ENCODE measurements at places on chromosomes 13 and 19.
A peak's percentile ranks its signal among the peaks of the same experiment; 100 is the strongest.

GRCh38 chr13:110853235-110853721, 61.6 kb downstream of the ANKRD10 start:
- DNase-seq: no peak

DNA sequence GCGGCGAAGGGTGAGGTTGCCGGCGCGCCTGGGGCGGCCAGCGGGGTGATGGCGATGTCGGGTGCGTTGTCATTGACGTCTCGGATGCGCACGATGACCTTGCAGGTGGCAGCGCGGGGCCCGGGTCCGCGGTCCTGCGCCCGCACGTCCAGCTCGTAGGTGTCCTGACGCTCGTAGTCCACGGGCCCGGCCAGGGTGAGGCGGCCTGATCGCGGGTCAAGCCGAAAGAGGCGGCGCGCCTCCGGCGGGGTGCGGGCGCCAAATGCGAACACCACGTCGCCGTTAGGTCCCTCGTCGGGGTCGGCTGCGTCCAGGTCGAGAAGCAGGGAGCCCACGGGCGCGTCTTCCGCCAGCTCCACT, 1.1 kb downstream of the PCDH8 start:
- no peak for DNase-seq

GRCh38 chr19:47253467-47253881, 2.9 kb upstream of the CCDC9 start:
- DNase-seq: peak; percentile 91

DNA sequence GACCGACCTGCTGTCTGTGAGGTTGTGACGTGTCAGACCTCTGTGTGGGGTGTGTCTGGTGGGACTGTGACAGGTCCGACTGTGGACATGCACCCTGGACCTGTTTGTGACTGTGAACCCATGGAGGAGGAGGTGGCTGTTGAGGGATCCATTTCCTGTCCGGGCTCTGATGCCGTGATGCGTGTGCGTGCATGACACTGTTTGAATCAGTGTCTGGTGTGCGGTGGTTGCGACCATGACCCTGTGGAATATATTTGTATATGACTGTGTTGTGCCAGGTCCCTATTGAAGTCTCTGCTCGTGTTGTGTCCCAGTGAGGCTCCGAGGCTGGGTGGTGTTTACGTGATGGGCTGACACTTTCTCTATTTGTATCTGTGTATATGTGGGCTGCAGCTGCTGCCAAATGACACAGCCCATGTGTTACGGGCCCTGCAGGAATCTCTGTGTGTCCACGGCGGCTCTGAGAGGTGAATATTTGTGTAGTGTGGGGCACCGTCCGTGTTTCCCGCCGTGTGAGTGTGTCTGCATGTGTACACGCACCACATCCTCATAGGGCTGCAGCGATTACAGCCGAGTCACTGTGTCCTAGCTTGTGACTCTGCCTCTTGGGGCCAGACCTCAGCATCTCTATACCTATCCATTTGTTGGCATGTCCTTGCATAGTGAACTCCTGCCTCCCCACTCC, 18.3 kb downstream of the CCDC97 start:
- no peak for DNase-seq

DNA sequence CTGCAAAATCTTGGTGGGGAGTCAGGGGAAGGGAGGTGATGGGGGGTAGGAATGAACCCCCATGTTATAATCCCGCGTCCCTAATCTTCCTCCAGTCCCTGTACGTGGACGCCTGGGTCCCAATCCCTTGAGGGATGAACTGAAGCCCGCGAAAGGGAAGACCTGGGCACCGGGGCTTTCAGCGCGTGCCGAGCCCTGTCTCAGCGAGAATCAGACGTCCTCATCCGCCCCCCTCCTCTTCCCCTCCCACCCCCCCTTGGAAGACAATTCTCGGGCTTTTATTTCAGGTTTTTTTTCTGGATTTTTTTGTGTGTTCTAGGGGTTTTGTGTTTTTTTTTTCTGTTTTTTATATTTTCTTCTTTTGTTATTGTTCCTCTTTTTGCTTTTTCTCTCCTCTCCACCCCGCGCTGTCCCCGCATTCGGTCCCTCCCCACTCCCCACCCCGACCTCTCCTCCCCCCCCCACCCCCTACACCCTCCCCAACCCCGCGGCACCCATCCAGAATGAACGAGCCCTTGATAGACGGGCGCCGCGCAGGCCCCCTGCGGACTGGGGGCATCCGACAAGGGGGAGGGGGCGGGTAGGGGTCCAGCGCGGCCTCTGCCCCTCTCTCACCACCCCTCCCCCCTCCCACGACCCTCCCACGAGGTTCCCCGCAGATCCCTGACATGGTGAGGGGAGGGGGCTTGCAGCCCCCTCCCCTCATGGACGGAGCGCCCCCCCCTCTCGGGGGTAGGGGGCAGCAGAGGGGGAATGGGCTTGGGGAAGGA, 10.3 kb downstream of the C19orf81 start:
- DNase-seq: no peak

- peak; percentile 20 for DNase-seq
Measured at GRCh38 chr13:37918751-37919150, 49.2 kb upstream of the TRPC4 start.

DNA sequence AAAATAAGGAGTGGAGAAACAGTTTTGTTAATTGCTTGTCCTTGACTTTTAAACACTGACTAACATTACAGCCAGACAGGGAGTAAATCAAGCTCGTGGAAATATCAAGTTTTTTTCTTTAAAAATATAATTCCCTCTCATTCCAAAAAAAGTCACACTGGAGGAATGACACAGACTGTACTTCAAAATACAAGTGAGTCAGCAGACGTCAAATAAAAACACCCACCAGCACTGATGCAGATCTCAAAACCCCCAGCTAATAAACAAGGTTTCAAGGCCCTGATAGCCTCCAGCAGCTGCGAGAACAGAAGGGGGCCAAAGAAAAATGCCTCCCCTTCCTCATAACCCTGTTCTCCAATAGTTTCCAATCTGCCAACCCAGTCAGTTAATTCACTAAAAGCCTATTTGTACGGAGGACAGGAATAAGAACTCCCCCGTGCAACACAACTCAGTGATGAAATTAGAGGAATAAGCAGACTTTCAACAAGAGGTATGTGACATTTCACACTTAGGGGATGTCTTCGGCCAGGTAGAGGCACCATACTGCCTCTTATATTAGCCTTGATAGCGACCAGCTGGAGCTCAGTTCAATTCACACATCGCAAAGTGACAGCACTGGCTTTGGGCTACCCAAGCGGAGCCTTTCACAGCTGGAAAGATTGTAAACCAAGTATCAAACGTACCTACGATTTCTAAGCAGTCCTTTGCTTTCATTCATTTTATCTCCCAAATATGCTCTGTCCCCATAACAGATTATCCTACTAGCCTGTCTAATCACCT, 561.0 kb upstream of the KLF12 start:
- DNase-seq: no peak

DNA sequence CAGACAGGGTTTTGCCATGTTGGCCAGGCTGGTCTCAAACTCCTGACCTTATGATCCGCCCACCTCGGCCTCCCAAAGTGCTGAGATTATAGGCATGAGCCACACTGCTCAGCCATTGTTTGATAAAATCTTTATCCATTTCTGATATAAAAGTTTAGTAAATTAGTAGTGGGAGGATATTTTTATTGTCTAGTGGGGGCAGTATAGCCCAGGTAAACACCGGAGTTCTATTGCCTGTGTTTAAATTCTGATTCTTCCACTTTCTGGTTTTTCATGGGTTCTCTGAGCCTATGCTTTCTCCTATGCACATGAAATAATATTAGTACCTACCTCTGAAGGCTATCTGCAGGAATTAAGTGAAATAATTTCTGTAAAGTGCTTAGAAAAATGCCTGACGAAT, 20.1 kb upstream of the ARHGEF18 start:
- DNase-seq: no peak

DNA sequence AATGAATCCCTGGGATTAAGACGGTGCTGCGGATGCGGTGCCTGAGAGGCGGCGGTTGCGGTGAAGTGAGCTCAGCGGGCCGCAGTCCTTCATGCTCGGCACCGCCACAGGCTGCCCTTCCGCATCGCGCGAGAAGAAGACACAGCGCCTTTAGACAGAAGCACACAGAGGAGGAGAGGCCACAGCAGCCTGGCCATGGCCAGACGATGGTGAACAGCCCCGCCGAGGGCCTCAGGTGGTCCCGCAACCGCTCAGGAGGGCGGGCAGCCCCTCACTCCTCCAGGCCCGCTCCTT, 459.2 kb downstream of the MYO16 start:
- DNase-seq: no peak

DNA sequence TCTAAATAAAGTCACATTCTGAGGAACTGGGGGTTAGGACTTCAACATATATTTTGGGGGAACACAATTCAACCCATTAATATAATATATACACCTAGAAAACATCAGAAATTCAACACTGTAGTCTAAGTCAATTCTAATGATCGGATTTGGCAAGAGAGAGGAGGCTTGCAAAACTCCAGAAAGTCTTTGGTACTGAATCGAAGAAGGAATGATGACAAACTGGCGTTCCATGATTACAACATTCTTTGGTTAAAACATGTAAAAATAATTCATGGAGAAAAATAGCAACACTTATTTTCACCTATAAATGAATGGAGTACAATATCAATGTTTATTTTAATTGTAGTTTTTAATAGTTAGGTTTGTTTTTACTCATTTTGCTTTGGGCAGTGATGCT, 62.4 kb downstream of the MBNL2 start:
- no peak for DNase-seq

- no peak for DNase-seq
Measured at GRCh38 chr13:70884196-70884595, 775.9 kb upstream of the KLHL1 start.

- DNase-seq: peak; percentile 80
Measured at GRCh38 chr19:1064661-1065605, 2.0 kb upstream of the ARHGAP45 start.

GRCh38 chr19:54158812-54159351, 639 bp downstream of the LENG1 start:
- no peak for DNase-seq

DNA sequence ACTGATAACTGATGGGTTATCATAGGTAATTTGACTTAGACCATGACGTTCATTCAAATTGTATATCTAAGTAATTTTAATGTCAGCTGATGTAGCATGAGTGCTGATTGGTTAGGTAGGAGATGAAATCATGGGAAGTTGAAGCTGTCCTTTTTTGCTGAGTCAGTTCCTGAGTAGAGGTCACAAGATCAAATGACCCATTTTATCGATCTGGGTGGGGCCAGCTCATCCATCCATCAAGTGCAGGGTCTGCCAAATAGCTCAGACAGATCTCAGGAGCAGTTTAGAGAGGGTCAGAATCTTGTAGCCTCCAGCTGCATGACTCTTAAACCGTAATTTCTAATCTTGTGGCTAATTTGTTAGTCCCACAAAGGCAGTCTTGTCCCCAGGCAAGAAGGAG, 35.3 kb upstream of the CD177 start:
- no peak for DNase-seq

DNA sequence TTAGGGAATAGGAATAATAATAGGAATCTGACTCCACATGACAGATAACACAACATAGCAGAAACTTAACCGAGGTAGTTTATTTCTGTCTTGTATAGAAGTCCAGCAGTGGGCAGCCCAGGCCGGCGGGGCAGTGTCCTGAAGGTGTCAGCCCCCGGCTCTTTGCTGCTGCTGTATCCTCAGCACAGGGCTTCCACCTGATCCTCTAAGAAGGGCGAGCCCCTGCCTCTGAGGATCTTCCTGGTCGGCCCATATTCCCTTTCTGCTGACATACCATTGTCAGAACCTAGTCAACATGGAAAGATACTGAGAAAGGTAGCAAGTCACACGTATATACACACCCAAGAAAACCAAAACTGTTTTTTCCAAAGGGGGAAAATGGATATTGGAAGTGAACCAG, 56.2 kb upstream of the GPR183 start:
- DNase-seq: no peak

GRCh38 chr13:73508841-73509240, 450.0 kb downstream of the KLF5 start:
- DNase-seq: no peak

- DNase-seq: no peak
Measured at GRCh38 chr19:5314012-5314906, 26.4 kb downstream of the PTPRS start.

DNA sequence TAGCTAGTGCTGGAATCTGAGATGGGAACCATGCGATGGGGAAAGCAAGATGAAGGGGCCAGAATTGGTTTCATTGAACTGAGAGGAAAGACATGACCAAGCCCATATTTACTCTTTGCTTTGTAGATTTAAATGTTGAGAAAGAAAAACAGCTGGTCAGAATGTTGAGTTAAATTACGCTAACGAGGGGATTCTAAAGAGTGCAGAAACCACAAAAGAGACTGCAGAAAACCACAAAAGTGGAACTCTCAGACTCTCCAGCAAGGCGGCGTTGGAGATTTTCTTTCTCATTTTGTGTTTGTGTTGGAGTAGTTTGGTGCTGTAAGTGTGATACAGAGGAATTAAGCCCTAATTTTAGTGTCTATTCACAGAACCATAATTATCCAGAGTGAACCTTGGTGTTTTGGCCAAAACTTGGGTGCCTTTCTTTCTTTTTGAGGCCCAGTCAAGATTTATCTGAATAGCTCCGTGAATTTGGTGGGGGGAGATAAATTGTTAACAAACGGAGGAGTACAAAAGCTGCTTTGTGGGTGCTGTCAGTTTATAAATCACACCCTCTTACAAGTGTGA, 26.3 kb downstream of the SAE1 start:
- no peak for DNase-seq

DNA sequence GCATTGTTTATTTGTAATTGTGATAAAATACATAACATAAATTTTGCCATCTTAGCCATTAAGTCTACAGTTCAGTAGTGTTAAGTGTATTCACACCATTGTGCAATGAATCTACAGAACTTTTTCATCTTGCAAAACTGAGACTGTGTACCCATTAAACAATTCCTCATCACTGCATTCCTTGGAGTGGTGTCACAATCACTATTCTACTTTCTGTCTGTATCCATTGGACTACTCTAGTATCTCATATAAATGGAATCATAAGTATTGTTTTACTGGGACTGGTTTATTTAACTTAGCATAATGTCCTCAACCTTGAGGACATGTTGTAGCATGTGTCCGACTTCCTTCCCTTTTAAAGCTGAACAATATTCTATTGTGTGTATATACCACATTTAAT, 36.8 kb downstream of the UFM1 start:
- DNase-seq: no peak

- DNase-seq: peak; percentile 64
Measured at GRCh38 chr13:67023130-67023876, 206.8 kb downstream of the PCDH9 start.

- no peak for DNase-seq
Measured at GRCh38 chr13:30647824-30648521, 30.3 kb downstream of the USPL1 start.

DNA sequence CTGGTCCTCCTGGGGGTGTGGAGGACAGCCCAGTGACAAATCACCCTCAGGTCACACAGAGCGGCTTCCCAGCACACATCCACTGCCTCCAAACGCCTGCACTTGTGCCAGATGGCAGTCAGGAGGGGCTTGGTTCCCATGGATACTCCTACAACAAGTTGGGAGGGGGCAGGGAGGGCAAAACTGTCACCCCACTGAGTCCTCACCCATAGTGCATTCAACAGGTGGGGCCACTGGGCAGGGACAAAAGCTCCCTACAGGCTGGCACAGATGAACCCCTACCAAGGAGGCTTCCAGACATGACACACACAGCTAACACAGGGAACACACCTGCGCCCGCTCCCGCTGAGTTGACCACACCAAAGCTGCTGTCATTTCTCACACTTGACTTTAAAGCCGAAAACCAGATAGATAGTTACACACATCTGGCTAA, 120.5 kb downstream of the STK24 start:
- DNase-seq: no peak
